ENCODE measurements at places on chromosomes 13 and 19. TPM values are rescaled to one million over a fixed set of nuclear protein-coding genes. Genes with fewer than 3 reads are reported as not detected.

Gene FBXO17
- total RNA-seq = not detected

Gene BICRA
- 13.9 TPM for total RNA-seq

Gene GADD45B
- 53.7 TPM for total RNA-seq

Gene PSG11
- total RNA-seq = not detected

Gene RDH8
- not detected for total RNA-seq

Gene ZIK1
- 10.9 TPM for total RNA-seq

Gene NPAS1
- 0.37 TPM for total RNA-seq

Gene AKAP11
- 37.8 TPM for total RNA-seq

Gene ELSPBP1
- not detected for total RNA-seq

Gene TNNT1
- total RNA-seq = not detected

Gene ZC3H4
- 99.6 TPM for total RNA-seq

Gene DHX34
- 24.5 TPM for total RNA-seq

Gene TMEM255B
- total RNA-seq = 0.69 TPM

Gene SIGLEC5
- not detected for total RNA-seq

Gene LHFPL6
- 5.9 TPM for total RNA-seq

Gene GRIN3B
- total RNA-seq = not detected

Gene C1QTNF9
- total RNA-seq = not detected

Gene APC2
- 0.11 TPM for total RNA-seq

Gene GNA15
- 2.6 TPM for total RNA-seq
